ENCODE measurements at places on chromosomes 11 and 22.

DNA sequence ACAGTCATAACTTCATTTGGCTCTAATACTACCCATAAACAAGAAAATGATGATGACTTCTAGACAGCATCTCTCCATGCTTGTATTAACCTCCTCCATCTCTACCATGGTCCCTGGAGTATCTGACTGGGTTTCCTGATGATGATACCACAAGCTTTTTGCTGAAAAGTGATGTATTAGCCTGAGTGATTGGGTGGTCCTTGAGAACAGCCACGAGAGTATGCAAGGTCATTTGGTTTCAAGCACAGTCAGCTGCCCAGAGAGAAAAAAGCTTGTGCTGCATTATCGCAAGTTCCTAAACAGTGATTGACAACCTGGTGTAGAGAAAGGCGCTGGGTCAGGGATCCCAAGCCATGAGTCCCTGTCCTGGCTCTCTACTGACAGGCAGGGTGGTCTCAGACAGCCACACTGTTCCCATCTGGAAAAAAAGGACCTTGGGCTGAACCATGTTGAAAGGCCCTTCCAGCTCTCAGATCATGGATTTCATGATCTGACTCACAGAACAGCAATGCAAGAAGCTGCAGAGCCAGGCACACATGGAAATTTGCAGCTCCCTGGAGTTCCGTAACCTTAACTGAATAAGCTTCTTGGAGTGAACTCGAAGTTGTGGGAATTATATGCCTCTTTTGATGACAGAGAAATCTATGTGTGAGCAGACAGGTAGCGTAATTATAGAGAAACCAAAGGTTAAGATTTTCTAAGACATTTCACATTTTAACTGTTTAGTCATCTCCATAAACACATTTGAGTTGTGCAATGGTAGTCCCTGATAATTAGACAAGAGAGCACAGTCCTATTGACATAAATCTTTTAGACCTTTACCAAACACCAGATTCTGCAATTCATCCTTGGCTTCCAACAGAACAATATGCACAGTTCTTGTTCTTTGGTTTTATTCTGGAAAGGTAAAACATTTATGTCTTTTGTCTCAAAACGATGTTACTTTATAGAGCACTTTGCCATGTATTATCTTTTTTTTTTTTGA lies 54.1 kb upstream of the UBASH3B start:
- no peak for DNase-seq

GRCh38 chr11:17138562-17138961 lies 61.1 kb upstream of the RPS13 start:
- no peak for DNase-seq

GRCh38 chr11:70324376-70325115 lies 54.1 kb downstream of the PPFIA1 start:
- no peak for DNase-seq

DNA sequence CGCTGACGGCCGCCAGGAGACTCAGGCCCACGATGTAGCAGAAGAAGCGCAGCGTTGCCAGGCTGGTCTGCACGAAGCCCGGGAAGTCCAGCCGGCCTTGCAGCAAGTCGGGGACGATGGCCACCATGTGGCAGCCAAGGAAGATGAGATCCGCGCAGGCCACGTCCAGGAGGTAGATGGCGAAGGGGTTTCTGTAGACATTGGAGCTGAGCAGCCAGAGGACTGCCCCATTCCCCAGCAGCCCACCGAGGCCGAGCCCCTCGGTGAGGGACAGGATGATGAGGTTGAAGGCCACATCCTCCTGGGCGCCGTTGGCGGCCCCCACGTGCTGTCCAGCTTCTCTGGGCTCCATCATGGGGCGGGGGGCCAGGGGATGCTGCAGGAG lies 3.8 kb downstream of the MRGPRE start:
- DNase-seq = no peak

DNA sequence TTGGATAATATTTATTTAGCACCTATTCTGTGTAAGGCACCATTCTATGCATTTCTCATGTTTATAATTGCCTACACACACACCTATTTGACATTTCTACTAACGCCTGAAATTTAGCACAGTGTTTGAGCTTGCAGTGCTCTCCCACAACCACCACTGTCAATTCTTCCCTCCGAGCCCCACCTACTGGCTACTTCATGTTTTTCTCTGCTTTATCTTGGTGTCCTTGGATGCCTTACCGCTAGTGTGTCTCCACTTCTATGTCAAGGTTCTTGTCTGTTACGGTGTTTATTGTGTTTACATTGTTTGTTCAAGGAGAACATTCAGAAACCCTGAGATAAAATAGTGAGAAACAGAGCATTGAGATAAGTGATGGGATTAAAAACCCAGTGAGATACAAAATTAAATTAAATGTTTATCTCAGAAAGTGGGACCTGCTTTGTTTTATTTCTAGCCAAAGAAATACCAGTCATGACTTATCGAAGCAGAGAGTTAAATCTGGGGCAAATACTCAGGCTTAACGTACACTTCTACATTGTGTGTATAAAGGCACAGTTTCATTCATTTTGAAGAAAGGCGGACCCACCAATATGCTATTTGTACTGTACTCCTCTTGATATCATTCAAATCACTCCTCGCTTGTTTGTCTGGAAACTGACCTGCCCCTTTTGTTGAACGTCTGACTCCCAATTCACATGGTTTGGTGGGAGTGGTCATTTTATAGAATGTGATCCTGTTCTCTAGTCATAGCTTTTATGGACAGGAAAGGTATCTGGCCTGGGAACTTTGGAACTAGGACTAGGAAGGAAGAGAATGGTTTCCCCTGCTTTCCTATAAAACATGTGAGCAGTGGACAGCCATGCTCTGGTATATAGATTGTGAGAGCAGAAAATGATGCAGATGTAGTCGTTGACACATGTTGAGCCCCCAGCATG lies 39.2 kb upstream of the SLC36A4 start:
- DNase-seq = no peak

DNA sequence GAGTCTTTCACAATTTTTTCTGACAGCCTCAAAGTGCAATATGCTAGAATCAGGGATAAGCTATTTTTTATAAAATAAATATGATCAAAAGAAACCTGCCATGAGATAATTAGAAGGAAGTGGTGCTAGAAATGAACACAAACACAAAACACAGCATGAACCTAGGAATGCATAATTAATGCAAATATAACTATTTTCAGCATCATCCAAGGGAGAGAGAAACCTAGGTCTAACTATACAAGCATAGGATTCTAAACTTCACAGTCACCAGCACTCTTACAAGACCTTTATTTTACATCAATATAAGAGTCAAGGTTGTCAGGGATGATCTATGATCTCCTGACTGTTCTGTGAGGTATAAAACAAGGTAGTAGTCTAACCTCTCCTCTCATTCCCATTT lies 29.2 kb downstream of the TTC28 start:
- DNase-seq = no peak

DNA sequence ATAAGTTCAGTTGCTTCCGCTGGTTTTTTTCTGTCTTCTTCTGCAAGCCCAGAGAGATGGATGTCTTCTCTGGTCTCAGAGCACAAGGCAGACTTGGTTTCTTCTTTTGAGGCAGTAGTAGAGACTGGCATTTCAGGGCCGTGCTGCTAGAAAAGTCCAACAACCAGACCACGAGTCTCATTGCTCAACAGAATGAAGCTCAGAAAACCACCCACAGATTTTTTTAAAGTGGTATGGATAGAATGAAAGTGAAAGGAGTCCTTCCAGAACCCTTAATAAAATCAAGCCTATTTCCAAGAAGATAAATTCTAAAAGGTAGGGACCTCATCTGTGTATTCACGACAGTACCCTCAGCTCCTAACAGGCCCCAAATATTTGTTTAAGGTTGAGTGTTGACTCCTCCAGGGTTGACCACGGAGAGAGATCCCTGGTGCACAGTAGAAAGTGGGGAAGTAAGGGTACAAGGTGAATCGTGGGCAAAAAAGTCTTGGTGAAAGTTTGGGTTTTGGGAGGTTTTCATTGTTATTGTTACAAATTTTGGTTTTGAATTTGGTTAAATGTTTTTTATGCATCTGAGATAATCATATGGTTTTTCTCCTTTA lies 43.6 kb upstream of the DDX6 start:
- no peak for DNase-seq

- no peak for DNase-seq
Observed at GRCh38 chr11:17699147-17700114, 19.9 kb upstream of the MYOD1 start.

GRCh38 chr11:19924311-19924710 lies 211.7 kb downstream of the NAV2 start:
- no peak for DNase-seq

- no peak for DNase-seq
Observed at GRCh38 chr11:120773501-120774031, 250.3 kb upstream of the TBCEL start.

GRCh38 chr11:77141034-77141433 lies 13.0 kb downstream of the MYO7A start:
- no peak for DNase-seq

- DNase-seq = peak; percentile 17
Observed at GRCh38 chr22:19723232-19723982, at the start of gene GP1BB. Gene GP1BB (plus strand): TSS chr22:19723539. CDS start chr22:19723570, 31 bp downstream.
